ENCODE measurements at places on chromosomes 11 and 22. TPM values are rescaled to one million over a fixed set of nuclear protein-coding genes. Genes with fewer than 3 reads are reported as not detected.
A peak's percentile ranks its signal among the peaks of the same experiment; 100 is the strongest.

CEP57 gene
- 61.5 TPM for total RNA-seq

BIK gene
- total RNA-seq: 2.3 TPM

DNA sequence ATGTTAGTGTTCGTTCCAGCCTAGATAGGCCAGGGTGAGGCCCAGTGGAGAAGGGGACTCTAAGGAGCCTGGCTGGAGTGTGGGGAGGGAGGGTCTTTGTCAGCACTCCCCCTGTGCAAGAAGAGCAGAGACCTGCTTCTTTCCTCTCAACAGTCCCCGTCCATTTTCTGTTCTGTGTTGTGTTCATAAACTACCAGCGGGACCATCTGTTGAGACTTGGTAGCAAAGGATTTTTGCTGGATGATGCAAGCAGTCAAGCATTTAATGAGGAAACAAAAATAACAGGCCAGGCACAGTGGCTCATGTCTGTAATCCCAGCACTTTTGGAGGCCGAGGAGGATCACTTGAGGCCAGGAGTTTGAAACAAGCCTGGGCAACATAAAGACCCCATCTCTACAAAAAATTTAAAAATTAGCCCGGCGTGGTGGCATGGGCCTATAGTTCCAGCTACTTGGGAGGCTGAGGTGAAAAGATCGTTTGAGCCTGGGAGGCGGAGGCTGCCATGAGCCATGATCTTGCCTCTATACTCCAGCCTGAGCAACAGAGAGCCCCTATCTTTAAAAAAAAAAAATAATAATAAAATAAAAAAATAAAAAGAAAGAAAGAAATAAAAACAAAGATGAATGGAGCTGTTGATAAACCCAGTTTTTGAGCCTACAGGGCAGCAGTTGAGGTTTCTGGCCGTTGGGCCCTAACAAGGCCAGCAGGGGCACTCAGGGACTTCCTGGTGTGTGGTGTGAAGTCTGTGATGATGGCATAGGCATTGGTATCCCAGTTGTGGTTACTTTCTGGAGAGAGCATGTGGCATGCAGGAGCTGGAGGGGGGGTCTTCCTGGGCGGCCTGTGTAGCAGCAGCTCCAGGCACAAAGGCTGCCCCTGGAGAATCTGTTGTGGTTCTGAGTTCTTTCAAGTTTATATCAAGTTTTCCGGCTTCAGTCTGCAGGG, 1.7 kb upstream of the TXNRD2 start:
- no peak for DNase-seq

FOSL1 gene
- total RNA-seq: 8.5 TPM

DNA sequence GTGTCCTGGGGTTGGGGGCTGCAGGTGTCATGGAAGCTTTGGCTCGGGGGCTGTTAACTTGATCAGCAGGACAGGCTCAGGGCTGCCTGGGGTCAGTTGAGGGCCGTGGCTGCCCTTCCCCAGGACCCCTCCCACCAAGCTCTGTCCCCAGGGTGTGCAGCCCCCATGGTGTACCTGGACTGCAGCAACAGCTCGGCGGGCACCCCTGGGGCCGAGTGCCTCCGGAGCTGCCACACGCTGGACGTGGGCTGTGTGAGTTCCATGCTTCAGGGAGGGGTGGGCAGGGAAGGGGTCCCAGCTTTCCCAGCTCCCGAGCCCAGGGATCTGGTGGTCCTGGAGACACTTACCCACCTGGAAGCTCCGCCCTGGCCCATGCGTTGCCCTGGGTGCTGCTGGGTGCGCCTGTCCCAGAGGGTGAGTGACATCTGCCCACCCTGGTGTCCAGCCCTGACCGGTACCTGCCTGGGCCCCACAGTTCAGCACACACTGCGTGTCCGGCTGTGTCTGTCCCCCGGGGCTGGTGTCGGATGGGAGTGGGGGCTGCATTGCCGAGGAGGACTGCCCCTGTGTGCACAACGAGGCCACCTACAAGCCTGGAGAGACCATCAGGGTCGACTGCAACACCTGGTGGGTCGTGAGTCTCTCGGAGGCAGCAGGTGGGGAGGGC, 11.3 kb downstream of the MUC5B start:
- DNase-seq: peak; percentile 4

NAGA gene
- total RNA-seq: 9.1 TPM

PKP3 gene
- not detected for total RNA-seq

DNA sequence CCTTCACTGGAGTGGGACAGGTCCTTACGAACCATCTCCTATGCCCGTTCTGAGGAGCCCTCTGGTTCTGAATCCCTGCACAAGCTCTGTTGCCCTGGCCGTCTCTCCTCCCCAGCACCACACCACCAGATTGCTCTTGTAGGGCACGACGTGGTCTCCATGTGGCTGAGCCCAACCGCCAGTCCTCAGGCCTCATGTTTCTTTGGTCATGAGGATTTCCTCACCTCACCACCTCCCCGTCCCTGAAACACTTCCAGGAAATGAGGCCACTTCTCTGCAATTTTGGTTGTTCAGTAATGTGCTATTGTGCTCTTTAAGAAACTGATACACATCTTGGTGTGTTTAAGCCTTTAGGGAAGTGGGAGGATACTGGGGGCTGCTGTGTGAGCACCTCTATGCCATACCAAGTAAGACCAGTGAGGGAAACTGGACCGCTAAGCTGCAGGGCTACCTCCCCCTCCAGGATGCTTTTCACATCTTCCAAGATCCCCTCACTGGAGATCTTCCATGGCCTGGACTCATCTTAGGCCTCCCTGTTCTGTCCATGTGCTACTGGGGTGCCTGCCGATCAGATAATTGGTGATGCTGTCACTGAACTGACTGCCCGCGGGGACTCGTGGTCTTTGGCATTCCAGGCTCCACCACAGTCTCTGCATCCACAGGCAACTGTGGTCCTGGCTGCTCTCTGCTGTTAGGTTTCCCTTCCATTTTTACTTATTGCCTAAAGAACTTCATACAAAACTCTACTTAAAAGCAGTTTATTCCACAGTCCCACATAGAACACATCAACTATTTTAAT, 21.9 kb downstream of the DRICH1 start:
- DNase-seq: no peak

IGF2 gene
- total RNA-seq: 0.77 TPM

- no peak for DNase-seq
Measured at GRCh38 chr22:43562843-43563242, 151.0 kb downstream of the MPPED1 start.

GRCh38 chr11:127651175-127651887, 650.8 kb upstream of the KIRREL3 start:
- DNase-seq: no peak

- no peak for DNase-seq
Measured at GRCh38 chr11:23127706-23128105, 267.4 kb upstream of the CCDC179 start.

LAYN gene
- not detected for total RNA-seq

MIOX gene
- not detected for total RNA-seq

- DNase-seq: no peak
Measured at GRCh38 chr11:93728792-93729128, 12.5 kb downstream of the TAF1D start.

DNA sequence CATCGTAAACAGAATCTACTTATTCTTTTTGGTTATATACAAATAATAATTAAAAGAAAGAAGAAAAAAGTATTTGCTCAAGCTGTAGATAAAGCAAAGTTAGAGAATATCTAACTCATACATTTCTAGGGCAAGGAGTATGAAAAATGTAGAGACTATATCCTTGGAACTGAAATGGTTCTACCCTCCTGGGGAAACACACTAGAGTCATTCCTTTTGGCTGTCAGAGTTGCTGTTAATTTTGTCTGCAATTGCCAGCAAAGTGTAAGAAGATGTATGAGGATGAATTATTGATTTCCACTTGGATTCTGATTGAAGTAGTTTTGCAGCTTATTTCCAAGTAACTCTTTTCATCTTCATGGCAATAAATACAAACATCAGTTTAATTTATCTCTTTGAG, 69.1 kb downstream of the SLC17A6 start:
- no peak for DNase-seq

UBTFL1 gene
- total RNA-seq: not detected

DNA sequence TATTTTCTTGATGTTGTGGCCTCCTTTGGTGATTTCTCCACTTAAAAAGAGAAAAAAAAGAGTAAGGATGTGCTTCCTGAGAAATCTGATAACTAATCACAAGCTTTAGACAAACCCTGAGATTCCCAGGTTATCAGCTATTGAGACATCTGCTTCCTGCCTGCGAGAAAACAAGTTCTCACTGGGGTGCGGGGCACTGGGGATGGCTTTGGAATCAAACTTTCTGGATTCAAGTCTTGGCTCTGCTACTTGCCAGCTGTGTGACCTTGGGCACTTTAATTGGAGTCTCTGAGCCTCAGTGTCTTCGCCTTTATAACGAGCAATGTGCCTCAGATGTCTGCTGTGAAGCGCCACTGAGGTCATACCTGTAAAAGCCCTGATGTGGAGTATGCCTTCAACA, 152.5 kb upstream of the NAV2 start:
- DNase-seq: no peak

DNA sequence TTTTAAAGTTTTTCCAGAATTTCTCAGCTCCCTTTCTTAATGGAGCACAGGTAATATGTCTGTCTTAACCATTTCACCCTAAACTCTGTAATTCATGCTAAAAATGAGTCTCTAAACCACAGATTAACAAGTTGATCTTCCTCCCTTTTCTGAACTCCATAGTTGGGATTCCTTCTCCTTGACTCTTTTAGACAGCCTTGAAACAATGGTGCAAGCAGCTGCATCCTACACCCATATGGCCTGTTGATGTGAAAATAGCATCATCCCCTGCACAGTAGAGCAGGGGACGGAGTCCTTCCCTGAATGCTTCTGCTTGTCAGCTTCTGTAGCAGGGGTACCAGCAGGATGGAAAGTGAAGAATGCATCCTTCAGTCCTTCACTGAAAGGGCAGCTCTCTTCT, 192.8 kb upstream of the SORL1-AS1 start:
- no peak for DNase-seq

- no peak for DNase-seq
Measured at GRCh38 chr11:23423104-23423503, 562.8 kb upstream of the CCDC179 start.

KIRREL3 gene
- not detected for total RNA-seq

CDC42EP2 gene
- total RNA-seq: not detected

C11orf24 gene
- 10.5 TPM for total RNA-seq

DNA sequence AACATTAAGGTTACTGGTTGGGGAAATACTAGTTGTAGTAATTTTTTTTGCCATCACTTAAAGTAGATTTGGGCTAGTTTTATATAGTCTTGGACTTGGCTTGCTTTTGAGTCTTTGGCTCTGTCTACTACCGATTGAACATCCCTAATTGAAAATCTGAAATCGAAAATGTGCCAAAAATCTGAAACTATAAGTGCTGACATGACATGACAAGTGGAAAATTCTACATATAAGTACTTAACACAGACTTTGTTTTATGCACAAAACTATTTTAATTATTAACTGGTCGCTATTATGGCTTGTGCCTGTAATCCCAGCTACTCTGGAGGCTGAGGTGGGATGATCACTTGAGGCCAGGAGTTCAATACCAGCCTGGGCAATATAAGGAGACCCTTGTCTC, 22.5 kb downstream of the RNF169 start:
- no peak for DNase-seq

- DNase-seq: no peak
Measured at GRCh38 chr22:20536590-20537324, 29.3 kb downstream of the MED15 start.

DNA sequence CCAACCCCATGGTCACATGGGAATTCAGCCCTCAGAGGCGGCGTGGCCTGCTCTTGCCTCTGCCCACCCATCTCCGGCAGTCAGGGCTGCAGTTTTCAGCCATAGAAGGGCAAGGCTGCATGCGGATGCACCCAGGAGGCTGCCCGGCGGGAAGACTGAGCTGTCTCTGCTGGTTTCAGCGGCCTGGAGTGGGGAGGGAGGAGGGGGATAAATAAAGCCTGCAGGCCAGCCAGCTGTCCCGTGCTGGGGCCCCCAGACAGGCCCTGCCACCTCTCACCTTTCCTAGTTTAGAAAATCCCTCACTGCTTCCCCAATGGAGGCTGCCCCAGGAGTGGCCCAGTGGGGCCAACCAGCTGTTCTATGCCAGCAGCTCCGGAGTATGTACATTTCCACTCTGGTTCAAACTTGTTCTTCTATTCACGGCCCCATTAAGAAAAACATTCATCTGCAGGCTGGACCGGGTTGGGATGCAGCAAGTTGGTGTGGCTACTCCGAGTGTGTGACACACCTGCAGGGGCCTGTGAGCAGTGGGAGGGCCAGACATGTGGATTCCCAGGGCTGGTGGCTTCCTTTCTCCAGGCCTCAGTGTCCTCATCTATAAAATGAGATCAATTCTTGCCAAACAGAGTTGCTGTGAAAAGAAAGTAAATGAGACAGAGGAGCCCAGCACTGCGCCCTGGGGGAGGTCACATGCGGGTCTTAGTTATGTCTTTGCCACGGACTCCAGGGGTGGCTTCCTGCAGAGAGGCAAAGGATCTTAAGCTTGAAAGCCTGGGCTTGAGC, 5.0 kb downstream of the MICALL1 start:
- no peak for DNase-seq

GRCh38 chr11:34480314-34480713, 33.3 kb downstream of the ELF5 start:
- no peak for DNase-seq

- DNase-seq: no peak
Measured at GRCh38 chr11:92955860-92956259, 13.6 kb upstream of the MTNR1B start.

DNA sequence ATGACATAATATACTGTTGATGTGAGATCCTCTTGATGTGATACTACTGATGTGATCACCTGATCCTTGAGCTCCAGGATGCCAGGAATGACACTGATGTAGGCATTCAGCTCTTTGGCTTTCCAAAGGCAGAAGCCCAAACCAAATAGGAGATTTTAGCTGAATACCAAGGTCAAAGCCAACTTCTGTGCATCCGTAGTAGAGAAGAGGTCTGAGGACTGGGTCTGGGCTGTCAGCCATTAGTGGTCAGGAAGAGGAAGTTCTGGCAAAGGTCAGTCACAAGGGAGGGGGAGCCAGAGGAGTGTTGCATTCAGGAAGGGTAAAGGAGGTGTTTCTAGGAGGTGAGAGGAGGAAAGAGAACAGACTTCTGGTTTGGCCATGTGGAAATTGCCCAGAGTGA, 53.4 kb upstream of the PARVG start:
- DNase-seq: no peak

PDE3B gene
- total RNA-seq: 68.9 TPM

YPEL1 gene
- total RNA-seq: 4.6 TPM

DNA sequence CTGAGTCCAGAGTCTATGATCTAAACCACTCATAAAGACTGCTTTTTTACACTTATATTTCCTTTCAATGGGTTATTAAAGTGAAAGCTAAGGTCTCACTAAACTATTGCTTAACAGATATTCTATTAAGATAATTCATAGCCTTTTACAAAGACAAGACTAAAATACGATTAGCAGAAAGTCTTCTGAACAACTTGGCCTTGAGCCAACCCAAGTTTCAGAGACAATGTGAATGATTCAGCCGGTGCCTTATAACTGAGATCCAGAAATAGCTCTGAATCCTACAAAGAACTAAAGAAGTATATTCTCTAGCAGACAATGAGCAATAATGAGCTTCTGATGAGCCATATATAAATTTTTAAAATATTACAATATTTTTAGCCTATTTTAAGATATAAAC, 41.5 kb upstream of the CARD18 start:
- DNase-seq: no peak

All from T-helper 17 cell (primary cell).